ENCODE measurements at places on chromosomes 6 and 20.
A peak's percentile ranks its signal among the peaks of the same experiment; 100 is the strongest.

DNA sequence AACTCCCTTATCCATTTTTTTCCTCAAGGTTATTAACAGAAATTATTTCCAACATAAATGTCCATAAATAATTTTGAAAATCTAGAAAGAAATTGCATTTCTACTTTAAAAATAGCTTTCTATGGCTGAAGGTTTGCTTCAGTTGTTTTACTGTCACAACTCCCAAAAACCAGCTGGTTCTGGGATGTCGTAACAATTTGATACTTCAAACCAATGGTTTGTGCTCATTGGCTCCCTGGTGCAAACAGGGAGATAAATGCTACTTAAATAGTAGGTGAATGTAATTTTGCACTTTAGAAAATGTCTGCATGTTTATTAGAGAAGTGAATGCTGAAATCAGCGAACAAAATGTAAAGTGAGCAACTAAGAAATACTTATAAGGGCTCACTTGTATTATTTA, 31.1 kb downstream of the LAMA2 start:
- no peak for DNase-seq

DNA sequence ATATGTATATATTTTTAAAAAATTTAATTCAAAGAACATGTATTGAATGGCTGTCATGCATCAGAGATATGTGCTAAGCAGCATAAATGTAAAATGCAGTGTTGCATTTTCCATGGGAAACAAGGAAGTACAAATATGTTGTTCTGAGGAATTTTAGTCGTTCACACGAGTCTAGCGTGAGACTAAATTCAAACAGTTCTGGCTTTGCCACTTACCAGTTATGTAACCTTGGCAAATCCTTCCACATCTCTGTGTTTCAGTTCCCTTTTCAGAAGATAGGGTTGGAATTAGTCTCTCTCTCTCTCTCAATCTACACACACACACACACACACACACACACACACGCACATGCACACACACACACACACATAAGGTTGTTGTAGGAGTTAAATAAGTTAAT, 305.4 kb downstream of the UTRN start:
- DNase-seq, result no peak

DNA sequence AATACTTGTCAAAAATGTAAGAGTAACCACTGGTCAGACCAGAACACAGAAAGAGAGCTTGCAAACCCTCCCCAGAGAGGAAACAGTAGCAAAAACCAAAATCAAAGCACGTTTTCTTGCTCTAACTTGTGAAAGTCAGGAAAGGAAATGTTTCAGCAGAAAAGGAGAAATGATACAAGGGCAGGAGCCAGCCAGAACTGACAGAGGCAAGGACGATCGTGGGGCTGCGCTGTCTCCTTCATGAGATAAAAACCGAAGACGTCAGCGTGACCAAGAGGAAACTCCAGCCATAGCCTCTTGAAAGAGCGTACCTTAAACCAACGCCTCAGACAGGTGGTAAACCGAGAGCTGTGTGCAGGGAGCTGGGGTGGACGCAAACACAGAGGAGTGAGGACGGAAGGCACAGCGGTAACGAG, 27.5 kb downstream of the LAMA5 start:
- DNase-seq, result peak; percentile 92

DNA sequence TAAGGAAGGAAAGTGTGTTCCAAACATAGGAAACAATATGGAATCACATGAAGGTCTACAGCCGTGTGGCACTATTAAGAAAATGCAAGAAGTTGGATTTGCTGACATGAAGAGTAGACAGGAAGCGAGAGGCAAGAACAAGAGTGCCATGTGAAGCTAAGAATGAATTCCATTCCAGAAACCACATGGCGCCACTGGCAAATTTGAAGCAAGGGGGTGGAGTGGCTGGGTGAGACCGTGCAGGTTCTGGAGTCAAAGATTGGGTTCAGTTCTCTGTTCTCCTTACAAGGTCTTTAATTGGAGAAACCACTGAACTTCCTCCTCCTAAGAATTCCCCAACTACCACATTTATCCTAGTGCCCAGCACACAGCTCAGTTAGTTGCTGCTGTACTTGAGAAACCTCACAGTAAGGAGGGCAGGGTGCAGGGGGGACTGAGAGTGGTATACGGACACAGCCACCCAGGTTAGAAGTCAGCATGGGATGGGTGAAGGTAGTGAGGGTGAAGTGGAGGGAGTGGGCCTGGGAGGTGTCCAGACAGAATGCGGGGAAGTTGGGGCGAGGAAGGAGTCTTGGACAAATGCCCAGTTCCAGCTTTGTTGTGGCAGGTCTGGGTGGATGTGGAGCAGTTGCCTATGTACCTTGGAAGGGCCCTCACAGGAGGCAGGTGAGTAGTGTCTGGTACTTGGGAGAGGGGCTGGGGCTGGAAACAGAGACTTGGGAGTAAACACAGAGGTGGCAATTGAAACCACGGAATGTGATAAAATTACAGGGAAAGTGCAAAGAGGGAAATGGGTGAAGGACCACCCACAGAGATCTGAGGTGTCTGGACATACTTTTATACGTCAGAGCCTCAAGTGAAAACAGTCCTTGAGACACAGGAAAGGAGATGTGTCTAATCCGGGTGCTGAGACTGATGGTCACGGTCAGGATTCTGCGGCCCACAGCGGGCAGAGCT, 14.3 kb downstream of the LYRM4 start:
- no peak for DNase-seq

GRCh38 chr6:156984178-156984738, 207.1 kb downstream of the ARID1B start:
- no peak for DNase-seq

DNA sequence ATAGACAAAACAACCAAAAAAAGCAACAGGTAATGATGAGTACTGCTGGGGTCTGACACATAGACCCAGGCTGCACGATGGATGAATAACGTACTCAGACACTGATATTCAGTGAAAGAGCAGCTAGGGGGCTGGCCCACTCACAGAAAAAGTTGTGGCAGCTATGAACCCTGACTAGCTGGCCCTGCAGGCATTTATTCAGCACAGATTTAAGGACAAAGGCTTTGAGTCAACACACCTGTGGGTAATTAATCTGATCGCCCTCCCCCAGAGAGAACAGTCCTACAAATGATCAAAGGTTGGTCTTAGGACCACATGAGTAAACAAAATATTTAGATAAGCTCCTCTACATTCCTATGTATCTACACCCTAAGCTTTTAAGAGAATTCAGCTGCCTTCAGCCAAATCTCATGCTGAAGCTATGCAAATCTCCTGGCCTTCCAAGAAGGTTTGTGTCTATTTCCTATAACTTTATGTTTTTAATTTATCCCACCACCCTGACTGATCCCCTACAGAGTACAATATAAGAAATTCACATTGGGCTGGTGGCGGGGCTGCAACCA, 81.7 kb upstream of the NXT1 start:
- peak; percentile 5 for DNase-seq

DNA sequence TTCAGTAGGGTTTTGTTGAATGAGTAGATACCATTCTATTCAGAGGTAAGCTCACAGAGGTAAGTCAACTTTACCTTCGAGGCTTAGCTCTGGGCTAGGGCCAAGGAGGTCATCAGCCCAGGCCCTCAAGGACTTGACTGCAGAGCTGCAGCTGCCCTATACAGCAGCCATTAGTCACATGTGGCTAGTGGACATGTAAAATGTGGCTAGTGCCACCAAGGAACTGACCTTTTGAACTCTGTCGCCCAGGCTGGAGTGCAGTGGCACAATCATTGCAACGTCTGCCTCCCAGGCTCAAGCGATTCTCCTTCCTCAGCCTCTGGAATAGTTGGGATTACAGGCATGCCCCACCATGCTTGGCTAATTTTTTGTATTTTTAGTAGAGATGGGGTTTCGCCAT, 47.9 kb upstream of the EPB41L1 start:
- no peak for DNase-seq

GRCh38 chr6:130680116-130680515, 147.1 kb upstream of the SMLR1 start:
- DNase-seq, result no peak

DNA sequence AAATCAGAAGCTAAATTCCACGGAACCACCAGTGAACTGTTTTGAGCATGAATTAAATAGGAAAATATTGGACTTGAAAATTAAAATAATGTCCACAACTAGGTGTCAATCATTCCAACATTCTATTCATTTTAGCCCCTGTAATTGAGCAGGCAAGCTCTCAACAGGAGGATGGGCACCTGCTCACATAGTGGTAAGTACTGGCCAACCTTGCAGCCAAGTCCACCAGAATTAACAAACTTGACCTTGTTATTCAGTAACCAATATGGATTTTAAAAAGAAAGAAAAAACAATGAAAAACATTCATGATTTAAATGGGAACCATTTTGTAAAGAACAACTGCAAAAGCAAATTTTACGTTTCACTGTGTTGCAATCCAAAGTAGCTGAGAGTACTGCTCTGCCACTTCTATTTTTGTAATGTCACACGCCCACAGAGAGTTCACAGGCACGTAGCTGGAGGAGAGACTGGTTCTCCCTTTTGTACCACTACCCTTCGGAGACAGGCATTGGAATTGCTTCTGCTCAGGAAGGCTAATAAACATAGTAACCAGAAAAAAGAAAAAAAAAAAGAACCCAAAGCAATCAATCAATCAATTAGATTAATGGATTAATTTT, 75.2 kb upstream of the F13A1 start:
- no peak for DNase-seq

DNA sequence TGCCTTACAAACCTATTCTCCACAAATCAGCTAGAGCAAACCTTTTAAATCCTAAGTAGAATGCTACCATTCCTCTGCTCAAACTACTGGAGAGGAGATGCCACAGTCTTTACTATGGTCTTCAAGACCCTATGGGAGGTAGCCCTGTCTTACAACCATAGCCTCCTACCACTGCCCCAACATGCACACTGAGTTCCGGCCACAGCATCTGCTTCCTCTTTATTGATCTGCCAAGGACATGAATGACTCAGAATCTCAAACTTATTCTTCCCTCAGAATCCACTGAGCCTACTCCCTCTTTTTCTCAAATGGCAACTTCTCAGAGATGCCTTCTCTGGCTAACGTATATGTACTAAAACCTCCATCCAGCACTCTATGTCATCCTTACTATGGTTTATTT, 12.2 kb upstream of the ANKEF1 start:
- DNase-seq, result no peak

DNA sequence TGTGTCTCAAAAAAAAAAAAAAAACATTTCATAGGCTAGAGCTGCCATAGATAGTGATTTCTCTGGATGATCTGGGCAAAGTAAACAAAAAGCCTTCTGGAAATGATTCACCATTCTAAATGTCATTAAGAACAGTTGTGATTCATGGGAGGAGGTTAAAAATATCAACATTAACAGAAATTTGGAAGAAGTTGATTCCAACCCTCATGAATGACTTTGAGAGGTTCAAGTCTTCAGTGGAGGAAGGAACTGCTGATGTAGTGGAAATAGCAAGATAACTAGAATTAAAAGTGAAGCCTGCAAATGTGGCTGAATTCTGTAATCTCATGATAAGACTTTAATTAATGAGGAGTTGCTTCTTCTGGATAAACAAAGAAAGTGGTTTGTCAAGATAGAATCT, 26.8 kb upstream of the MMP24 start:
- no peak for DNase-seq

DNA sequence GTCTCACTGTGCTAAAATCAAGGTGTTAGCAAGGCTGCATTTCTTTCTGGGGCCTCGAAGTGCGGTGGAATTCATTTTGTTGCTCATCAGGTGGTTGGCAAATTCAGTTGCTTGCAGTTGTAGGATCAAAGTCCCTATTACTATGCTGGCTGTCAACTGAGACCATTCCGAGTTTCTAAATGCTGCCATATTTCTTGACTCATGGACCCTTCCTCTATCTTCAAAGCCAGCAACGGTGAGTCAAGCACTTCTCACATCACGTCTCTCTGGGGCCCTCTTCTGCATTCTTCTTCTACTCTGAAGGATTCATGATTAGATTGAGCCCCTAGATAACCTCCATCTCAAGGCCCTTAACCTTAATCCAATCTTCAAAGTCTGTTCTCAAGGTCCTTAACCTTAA, 619.7 kb downstream of the HACE1 start:
- no peak for DNase-seq

DNA sequence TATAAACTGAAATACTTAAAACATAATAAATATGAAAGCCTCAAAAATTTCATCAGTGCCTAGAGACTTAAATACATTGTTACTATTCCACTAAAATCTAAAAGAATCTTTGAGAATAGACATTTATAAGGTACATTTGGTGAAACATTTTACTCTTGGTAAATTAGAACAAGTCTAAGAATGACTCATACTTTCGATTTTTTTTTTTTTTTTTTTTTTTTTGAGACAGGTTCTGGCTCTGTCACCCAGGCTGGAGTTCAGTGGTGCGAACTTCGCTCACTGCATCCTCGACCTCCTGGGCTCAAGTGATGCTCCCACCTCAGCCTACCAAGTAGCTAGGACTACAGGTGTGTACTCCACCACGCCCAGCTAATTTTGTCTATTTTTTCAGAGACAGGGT, 6.4 kb downstream of the FUCA2 start:
- DNase-seq, result no peak

DNA sequence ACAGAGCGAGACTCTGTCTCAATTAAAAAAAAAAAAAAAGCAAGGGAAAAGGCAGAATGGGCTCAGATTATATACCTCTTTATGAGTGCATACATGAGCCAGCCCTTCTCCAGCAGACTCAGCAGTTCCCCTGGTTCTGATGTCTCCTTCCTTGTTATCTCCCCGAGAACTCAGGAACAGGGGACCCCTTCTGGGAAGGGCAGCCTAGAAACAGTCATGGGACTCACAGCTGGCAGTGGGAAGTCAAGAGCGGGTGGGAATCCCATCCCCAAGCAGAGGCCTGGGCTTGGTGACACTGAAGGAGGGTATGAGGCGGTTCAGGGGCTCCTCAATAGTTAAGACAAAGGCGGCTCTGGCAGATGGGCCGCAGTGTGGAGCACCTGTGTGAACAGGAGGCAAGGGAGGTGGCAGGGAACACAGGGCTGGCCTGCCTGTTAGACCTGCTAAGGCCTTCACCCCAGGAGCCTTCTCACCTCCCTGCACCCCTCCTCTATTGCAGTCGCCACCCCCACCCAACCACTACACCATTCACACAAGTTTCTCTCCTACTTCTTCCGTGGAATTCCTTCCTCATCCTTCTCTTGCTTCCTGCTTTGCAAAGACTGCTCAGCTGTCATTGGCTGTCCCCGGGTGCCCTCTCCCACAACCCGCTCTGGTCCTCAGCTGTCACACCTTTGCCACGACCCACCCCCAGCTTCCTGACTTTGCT, 29.7 kb upstream of the MDFI start:
- no peak for DNase-seq

DNA sequence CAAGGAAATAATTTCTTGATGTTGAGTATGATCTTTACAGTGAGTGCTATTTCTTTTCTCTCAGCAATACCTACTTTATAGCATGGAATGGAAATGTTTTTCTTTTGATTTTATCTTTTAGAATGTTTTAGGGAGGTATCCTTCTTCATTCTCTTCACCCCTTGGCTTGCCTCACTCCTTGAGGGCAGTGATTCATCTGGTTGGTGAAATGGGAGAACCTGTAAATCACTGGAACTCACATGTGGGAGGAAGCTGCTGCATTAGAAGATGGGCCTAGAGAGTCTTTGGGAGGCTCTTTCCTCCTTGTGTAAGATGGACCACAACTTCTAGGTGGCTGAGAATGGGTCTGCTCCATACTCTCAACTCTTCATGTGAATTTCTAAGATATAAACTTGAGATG, 244.8 kb upstream of the SYNCRIP start:
- no peak for DNase-seq
